Type B pancreatic cell (in vitro differentiated cells): ENCODE measurements at places on chromosomes 11 and 22. TPM values are rescaled to one million over a fixed set of nuclear protein-coding genes. Genes with fewer than 3 reads are reported as not detected.

DNA sequence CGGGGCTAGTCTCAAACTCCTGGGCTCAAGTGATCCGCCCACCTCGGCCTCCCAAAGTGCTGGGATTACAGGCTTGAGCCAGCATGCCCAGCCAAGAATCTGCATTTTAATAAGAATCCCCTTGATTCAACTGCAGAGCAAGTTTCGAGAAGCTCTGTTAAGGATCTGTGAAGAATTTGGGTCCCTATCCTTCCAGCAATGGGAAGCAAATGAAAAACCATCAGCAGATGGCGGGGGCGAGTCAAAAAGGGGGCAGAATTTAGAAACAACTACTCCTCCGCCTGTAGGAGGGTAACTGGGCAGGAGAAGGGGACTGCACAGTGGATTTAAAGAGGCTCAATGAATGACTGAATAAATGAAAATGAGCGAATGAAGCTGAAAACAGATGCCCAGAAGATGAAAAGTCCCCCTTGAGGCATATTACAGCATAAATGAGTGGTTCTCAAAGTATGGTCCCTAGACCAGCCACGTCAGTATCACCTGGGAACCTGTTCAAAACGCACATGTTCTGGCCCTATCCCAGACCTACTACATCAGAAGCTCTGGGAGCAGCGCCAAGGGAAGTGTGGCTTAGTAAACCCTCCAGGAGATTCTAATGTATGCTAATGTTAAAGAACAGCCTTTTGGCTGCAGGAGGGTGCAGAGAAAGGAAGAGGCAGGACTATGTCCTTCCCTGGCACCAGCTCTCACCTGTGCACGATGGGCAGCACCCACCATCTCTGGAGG is 15.0 kb downstream of the VWCE start:
- no peaks in the 10 kb centered on the region for H3K27me3 ChIP-seq
- no peak overlapping the region for H3K27ac ChIP-seq
- DNase-seq, result no peak
- H3K36me3 ChIP-seq, result peaks cover 13% of the 10 kb centered on the region
- peaks cover 8% of the 10 kb centered on the region for H3K4me1 ChIP-seq

GRCh38 chr22:23781065-23781464 is 5.7 kb upstream of the SMARCB1 start:
- no peak for DNase-seq
- H3K36me3 ChIP-seq, result no peaks in the 10 kb centered on the region
- peaks cover 10% of the 10 kb centered on the region for H3K4me1 ChIP-seq
- no peak overlapping the region for H3K27ac ChIP-seq
- H3K27me3 ChIP-seq, result no peaks in the 10 kb centered on the region

GRCh38 chr11:42058794-42059193 is 599.3 kb upstream of the LRRC4C start:
- no peaks in the 10 kb centered on the region for H3K36me3 ChIP-seq
- no peak overlapping the region for H3K27ac ChIP-seq
- peaks cover 4% of the 10 kb centered on the region for H3K4me1 ChIP-seq
- DNase-seq, result no peak

DNA sequence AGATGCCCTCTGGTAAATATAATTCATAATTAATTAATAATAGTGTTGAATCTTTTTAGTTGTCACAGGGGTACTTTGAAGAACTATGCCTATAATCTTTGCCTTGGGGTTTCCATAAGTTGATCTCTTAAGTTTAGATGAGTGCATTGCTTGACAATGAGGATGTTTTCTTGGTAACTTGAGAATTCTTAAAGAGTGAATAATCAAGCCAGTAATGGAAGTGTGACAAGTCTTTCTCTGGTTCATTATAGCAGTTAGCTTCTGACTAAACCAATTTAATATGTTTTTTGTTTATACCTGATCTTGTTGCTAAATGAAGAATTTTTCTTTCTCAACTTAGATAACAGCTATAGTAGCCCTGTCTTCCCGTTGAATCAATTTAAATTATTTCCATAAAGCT is 46.2 kb downstream of the ATXN10 start:
- no peak overlapping the region for H3K4me3 ChIP-seq
- H3K27me3 ChIP-seq, result no peaks in the 10 kb centered on the region
- H3K27ac ChIP-seq, result no peak overlapping the region
- DNase-seq, result no peak
- H3K36me3 ChIP-seq, result peaks cover 19% of the 10 kb centered on the region

- H3K27me3 ChIP-seq, result peaks cover 3% of the 10 kb centered on the region
- H3K36me3 ChIP-seq, result no peaks in the 10 kb centered on the region
- H3K4me1 ChIP-seq, result peaks cover 4% of the 10 kb centered on the region
- H3K4me3 ChIP-seq, result no peak overlapping the region
- DNase-seq, result no peak
Measured at GRCh38 chr11:26090651-26091050, 241.3 kb upstream of the ANO3 start.

RCOR2 gene
- total RNA-seq, result 8.1 and 38.1 TPM in 2 replicates

DNA sequence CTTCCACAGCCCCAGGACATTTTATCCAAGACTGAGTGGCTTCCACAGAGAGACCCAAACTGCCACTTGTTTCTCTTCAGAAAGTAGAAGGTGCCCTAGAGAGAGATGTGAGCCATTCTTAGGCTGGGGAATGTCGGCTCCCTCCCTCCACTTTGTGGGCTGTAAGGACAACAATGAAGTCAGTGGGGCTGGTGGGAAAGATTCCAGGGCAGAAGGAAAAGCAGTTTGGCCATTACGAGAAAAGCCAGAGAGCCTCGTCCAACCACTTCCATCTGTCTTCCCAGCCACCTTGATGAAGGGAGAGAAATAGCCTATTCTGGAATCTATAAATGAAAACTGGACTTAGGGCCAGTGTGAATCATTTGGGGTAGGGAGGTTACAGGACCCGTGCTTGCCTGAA is 382.5 kb downstream of the NXPE2 start:
- no peak for DNase-seq
- peaks cover 29% of the 10 kb centered on the region for H3K4me1 ChIP-seq
- no peak overlapping the region for H3K4me3 ChIP-seq
- H3K27ac ChIP-seq, result peak overlapping the region; percentile 13
- H3K27me3 ChIP-seq, result peaks cover 11% of the 10 kb centered on the region
